NCI-H2029 (cell line): ENCODE measurements at places on chromosomes 6 and 20.

GRCh38 chr6:149474108-149474935 is 10.5 kb downstream of the ZC3H12D start:
- DNase-seq: no peak

DNA sequence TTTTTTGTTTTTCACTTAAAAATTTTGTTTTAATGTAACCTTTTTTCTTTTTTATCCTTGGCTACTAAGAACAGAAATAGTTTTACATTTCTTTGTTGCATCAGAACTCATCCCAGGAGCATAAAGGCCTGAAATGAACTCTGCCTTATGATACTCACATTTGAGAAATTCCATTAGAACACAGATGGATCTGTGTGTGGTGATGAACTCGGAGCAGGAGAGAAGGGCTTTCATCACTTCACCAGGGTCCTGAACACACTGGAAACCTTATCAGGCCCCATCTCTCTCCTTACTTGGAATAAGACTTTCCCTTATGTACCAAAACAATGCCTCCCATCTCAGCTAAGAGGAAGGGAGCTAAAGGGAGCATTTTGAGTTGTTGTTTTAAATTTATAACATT is 139.4 kb downstream of the PHF3 start:
- no peak for DNase-seq

DNA sequence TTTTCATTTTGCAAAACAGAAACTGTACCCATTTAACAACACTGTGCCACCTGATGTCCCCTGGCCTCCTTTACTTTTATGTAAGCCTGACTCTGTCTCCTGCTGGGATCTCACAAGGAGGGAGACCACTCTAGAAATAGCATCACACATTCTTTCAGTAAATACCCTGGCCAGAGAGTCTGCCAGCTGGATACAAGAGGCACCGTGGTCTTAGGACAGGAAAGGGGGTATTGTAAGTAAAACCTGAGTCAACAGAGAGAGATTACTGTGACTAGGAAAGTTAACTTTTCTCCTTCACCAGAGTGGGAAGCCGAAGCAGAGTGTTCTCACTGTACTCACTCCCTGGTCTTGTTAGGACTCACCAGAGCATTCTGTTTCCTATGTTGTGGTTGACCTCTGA is 27.8 kb downstream of the CMTR1 start:
- no peak for DNase-seq

GRCh38 chr6:41302638-41303037 is 16.2 kb upstream of the TREM1 start:
- DNase-seq: no peak

GRCh38 chr20:50568549-50568942 is 58.4 kb downstream of the PTPN1 start:
- no peak for DNase-seq

- DNase-seq: no peak
These were observed 40.1 kb downstream of the ZBTB2 start for GRCh38 chr6:151351146-151351700.

DNA sequence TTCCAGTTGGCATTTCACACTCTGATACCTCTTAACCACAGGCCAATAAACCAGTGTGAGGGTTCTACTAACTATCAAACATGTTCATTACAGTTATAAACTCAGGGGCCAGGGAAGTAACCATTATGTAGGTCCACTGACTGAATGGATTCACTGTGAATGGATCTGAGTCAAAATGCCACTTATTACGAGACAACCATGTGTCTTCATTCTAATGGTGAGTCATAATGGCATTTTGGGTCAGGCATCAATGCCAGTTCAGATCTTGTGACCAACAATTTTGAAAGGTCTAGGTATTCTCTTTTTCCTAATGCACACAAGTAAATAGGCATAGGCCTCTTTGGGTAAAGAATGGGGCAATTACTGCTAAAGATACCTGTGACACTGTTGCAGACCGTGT is 112.2 kb upstream of the HEY2 start:
- no peak for DNase-seq

DNA sequence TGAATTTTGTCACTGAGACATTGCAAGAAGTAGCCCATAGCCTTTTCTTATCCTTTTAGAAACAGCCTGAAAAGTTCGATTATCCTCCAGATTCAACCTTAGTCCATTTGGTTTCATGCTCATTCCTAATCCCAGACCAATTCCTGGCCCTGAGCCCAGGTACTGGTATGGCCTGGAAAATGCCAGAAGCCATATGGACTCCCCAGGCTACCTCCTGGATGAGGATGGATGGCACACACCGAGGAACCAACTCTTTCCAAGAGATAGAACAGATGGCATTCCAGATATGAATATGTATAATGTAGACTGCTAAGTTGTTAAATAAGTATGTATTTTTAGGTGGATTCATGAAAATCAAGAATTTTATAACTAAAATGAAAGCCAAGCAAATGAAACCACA is 51.6 kb upstream of the SNAP25 start:
- DNase-seq: no peak

DNA sequence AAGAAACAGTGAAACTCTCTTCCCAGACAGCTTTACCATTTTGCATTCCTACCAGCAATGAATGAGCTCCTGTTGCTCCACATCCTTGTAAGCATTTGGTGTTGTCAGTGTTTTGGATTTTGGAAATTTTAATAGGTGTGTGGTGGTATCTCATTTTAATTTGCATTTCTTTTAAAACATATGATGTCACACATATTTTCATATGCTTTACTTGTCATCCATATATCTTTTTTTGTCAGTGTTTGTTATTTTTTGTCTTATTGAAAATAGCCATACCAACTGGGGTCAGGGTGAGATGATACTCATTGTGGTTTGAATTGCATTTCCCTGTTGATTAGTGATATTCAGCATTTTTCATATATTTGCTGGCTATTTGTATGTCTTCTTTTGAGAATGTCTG is 119.5 kb upstream of the FOXA2 start:
- DNase-seq: no peak

DNA sequence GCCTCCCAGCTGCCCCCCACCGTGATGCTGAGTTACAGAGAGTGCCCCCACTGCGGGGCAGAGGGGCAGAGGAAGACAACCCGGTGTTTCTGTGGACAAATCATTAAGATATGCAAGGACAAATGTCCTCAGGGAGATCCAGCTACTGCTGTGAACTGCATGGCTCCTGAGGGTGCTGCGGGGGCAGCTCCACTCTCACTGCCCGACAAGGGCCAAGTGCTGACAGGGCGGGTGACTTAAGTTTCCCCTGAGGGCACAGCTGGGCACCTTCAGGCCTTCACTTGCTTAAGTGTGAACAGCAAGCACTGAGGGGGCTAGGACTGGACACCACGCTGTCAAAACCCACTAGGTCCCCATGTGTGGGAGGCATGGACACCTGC is 26.2 kb upstream of the TCFL5 start:
- DNase-seq: no peak

DNA sequence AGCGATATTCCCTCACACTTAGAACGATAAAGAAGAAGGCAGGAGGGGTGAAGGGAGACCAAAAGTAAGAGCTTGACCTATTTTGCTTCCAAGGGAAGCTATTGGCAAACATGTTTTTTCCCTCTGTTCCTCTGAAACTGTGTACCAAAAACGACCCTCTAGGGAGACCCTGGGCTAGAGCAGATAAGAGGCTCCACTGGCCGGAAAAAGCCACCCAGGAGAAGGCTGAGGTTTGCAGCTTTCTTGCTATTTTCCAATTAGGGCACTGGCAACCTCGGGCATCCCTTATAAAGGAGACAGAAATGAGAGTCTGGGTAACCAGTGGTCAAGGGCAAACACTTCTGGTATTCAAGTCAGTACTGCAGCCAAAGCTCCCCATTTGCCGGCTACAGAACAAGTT is 168.0 kb downstream of the KIF16B start:
- DNase-seq: no peak

DNA sequence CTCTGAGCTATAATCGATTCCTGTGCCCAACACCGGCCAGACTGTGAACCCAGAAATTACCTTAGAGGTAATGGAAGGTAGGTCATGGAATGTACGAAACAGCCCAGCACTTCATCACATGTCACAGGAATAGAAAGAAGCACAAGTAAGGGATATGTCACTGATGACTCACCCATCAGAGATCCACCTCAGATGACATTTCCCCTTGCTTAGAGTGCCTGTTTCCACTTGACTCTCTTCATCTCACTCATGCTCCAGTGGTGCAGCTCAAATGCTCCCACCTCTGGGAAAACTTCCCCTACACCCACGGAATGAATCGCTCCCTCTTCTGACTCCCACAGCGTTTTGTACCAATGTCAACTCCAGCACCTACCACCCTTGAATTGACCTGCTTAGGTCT is 381.6 kb upstream of the CNR1 start:
- DNase-seq: no peak

GRCh38 chr20:1734269-1734858 is 76.8 kb upstream of the SIRPG start:
- DNase-seq: no peak

- peak; percentile 31 for DNase-seq
These were observed 5.5 kb downstream of the MANBAL start for GRCh38 chr20:37295001-37295400.

GRCh38 chr6:151738267-151738666 is 69.2 kb upstream of the ESR1 start:
- DNase-seq: no peak

DNA sequence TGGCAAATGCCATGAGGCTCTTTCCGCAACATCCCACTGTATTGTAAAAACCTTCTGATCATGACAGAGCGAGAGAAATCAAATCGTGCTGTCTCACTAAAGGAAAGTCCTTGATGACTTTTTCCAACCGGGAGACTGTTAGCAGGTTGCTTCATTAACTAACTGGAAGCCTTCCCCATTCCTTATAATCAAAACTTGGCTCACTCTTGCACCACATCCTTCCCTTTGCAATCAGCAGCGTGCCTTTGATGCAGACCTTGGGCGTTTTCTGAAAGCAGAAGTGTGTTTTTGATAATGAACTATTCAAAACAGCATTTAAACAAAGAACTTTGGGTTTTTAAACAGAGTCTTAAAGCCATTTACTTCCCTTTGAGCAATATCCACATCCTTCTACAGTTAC is 96.2 kb upstream of the CNR1 start:
- DNase-seq: no peak

DNA sequence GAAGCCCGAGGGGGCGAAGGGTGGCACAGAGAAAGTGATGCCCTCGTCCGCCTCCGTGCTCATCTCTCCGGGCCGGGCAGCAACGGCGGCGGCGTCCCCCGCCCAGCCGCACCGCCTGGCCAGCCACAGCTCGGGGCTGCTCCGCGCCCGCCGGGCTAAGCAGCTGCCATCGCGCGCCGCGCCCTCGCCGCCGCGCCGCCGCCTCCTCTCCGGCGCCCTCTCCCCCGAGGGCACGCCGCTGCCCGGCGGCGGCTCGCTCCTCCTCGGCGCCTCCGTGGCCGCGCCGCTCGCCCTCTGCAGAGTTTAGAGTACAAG is 225 bp downstream of the MAP3K5 start:
- DNase-seq: no peak

DNA sequence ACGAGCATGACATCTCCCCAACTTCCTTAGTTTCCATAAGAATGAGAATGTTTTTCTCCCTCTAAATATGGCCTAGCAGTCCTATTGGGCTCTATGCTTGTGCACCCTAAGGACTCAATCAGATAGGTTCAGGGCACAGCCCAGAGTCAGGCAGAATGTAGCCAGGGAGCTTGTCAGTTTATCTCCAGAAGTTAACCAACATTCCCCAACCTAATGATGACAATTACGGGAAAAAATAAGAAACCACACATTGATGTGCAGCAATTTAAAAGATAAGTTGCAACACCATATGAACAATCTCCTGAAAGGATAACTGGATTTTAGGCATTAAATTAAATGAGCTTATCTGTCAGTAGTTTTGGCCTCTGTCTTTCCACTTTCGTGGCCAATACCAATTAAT is 71.1 kb downstream of the HDDC2 start:
- DNase-seq: no peak

DNA sequence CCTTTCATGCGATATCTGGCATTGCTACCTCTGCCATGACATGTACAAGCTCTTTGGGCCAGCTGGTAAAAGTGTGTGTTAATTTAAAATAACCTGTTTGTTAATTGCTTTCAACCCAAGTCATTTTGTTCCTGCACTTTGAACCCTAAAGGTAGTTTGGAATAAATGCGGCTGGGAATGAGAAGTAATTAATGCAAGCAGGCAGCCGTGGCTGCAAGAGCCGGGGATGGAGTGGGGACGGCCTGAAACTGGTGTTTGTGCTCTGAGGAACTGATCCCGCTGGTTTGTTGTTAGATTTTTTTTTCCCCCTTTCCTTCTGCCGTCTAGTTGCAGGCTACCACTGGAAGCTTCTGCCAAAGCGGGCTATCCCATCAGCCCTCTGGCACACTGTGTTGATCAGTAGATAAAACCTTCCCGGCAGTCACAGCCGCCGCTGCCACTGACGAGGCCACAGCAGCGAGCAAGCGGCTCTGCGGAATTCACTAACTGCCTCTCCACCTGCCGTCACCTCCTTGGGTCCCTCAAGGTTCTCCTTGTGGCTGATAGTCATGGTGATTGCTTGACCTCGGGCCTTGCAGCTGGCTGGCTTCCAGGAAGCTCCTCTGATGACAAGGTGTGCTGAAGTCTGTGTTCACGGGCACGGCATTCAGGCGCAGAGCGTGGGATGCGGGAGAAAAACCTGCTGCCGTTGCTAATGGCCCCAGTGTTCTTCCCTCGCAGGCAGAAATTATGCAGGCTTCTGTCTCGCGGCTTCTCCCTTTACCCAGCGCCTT is 315.9 kb downstream of the TFAP2A start:
- DNase-seq: peak; percentile 6

GRCh38 chr6:128174724-128175123 is 273.9 kb upstream of the THEMIS start:
- DNase-seq: no peak

DNA sequence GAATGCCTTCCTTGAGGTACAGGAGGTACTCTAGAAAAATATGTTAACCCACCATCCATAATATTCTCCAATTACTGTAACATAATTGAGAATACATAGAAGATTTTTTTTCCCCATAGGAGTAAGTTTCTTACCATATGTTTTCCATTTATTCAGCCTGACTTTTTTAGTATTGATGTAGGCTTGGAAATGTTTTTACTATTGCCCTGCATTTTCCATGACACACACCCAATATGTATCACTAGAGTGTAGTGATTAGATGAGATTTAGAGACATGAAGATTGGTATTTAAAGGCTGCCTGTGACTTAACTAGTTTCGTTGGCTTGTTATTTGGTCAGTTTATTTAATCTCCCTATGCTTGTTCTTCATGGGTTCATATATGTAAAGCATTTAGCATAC is 39.5 kb downstream of the KCNQ5 start:
- DNase-seq: no peak

GRCh38 chr6:98967616-98968015 is 19.9 kb upstream of the FBXL4 start:
- DNase-seq: no peak

GRCh38 chr6:101116337-101116736 is 235.2 kb upstream of the ASCC3 start:
- no peak for DNase-seq

GRCh38 chr20:5715071-5715841 is 34.9 kb upstream of the SHLD1 start:
- DNase-seq: no peak

GRCh38 chr20:43761386-43762340 is 34.9 kb upstream of the GTSF1L start:
- DNase-seq: peak; percentile 87

GRCh38 chr6:26312501-26313397 is 52.2 kb upstream of the BTN3A2 start:
- peak; percentile 77 for DNase-seq
